Femur (tissue), 1 donor: ENCODE measurements at places on chromosomes 16 and 17.

GRCh38 chr17:82148011-82148410 is 50.0 kb upstream of the FASN start:
- no peak for DNase-seq

GRCh38 chr17:45307290-45308015 is 9.4 kb downstream of the MAP3K14 start:
- DNase-seq, result no peak

- peak; percentile 51 for DNase-seq
These were observed 119.4 kb downstream of the SOCS1 start for GRCh38 chr16:11136600-11136999.

- DNase-seq, result no peak
These were observed 1.6 kb downstream of the CHCT1 start for GRCh38 chr17:60423865-60424264.

- DNase-seq, result no peak
These were observed 64.6 kb downstream of the CDK5R1 start for GRCh38 chr17:32551186-32551955.

DNA sequence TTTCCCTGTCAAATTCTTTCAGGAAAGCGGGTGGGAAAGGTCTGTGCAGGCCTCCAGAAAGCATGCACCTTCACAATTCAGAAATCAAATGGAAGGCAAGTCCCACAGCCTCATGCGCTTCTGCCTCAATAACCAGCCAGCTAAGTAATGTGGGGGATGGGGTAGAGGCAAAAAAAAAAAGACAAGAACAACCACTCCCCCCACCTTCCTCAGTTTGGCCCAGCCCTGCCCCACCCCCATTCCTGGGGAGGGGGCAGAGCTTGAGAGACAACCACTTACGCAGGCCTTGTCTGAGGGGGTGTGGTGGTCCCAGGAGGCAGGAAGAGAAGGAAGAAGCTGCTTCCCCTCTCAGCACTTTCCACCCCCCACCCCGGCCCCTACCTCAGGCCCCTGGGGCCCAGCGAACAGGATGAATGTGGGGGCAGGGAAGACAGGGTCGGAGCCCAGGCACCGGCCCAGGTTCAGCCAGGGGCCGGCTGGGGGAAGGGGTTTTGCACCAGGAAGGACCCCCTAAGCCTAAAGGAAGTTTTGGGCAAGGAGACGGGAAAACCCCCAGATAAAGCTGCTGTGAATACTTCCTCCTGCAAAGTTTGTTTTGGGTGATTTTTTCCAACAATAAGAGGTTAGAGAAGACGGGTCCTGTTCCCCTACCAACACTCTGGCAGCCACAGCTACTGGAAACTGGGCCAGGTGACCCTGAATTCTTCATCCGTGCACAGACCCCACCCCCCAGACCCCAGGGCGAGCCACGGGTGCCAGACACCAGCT is 1.2 kb downstream of the JUP start:
- DNase-seq, result peak; percentile 77

DNA sequence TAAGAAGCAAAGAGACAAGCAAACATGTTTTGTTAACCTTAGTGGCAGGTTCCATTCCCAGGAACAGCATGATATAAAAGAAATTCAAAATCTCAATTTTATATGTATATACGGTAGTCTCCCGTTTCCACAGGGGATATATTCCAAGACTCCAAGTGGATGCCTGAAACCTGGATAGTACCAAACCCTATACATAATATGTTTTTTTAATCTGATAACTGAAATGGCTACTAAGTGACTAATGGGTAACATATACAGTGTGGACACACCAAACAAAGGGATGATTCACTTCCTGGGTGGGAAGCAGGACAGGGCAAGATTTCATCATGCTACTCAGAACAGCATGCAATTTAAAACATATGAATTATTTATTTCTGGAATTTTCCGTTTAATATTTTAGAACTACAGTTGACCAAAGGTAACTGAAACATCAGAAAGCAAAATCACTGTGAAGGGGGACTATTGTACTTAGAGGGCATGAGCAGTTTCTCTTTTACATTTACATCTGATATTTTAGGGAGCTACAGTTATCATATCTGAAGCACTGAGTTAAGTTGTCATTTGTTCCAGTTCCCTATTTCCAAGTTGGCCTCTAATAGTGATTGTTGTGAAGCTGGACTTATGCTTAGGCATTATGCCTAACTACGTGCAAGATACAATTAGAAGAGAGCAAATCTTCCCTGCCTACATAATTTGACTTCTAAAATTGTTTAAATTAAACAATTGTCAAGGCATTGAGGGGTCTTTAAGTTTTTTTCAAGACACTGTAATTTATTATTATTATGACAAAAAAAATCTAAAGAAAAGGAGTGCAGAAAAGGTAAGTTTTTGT is 34.1 kb upstream of the ABCA6 start:
- no peak for DNase-seq

- no peak for DNase-seq
These were observed 474.8 kb downstream of the KCNJ2 start for GRCh38 chr17:70644096-70644495.

- DNase-seq, result no peak
These were observed 1.5 kb downstream of the N4BP1 start for GRCh38 chr16:48608452-48608851.

GRCh38 chr17:5893741-5894140 is 176.4 kb upstream of the WSCD1 start:
- DNase-seq, result no peak

DNA sequence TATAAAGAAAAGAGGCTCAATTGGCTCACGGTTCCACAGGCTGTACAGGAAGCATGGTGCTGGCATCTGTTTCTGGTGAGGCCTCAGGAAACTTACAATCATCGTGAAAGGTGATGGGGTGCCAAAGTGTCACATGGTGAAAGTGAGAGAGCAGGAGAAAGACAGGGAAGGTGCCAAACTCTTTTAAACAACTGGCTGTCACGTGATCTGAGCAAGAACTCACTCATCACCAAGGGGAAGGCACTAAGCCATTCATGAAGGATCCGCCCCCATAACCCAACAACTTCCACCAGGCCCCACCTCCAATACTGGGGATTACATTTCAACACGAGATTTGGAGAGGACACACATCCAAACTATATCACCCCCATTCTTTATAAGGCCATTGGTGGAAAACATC is 28.4 kb upstream of the HS3ST2 start:
- no peak for DNase-seq

DNA sequence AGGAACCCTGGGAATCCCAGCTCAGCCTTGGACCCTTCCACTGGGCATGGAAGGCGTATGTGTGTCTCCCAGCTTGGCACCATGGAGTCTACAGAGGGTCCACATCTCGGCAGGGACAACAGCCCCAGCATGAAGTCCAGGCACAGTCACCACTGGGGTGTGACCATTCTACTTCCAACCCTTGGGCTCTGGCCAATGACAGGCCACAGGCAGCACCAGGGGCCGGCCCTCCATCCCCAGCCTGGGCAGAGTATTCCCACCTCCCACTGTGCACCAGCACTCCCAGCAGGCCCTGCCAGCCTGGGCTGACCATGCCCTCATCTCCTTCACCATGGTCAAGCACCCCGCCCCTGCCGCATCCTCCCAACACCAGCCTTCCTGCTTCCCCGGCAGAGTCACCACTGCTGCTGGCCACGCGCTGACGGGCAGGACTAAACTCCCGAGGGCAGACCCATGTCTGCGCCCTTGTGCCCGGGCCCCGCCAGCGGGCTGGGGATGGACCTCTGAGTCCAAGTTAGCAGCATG is 9.5 kb upstream of the PPP1R27 start:
- no peak for DNase-seq

DNA sequence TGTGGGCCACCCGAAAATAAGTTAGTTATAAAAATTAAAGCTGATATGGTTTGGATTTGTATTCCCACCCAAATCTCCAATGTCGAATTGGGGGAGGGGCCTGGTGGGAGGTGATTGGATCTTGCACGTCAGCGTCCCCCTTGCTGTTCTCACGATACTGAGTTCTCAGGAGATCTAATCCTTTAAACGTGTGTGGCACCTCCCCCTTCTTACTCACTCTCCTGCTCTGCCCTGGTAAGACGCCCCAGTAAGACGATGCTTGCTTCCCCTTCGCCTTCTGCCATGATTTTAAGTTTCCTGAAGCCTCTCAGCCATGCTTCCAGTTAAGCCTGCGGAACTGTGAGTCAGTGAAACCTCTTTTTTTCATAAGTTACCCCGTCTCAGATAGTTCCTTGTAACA is 35.4 kb downstream of the SYCE1L start:
- no peak for DNase-seq

DNA sequence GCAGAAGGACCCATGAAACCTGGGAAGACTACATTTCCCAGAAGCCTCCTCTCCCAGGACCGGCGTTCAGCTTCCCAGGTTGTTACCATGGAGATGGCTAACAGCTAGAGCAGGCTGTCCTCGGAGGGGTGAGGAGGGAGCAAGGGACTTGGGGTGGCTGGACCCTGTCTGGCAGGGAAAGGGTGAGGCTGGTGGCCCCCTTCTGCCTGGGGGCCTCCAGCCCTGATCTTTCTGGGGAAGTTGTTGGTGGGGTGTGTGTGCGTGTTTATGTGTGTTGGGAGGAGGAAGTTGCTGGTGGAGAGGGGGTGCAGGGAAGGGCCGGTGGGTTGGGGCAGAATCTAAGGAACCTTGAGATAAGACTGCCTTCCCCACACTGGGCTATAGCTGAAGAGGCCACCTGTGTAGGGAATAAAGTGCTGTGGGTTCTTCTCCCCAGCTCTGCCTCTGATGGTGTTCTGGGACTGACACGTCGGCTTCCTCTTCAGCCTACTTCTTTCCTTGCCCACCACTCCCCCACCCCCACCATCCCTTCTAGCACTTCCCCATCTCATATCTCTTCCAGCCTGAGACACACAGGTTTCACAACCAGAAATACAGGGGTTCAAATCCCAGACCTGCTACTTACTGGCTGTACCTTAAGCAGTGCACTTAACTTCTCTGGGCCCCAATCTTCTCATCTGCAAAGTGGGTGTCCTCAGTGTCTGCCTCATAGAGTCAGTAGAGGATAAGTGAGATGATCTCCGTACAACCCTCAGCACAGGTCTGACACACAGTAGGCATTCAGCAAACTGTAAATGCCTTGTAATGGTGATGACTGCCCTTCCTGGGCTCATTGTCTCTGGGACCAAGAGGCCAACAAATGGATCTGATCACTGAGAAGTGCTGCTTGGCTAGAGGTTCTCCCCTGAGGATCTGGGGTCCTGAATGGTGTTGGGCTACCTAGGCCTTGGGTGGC is at the start of gene DRC7:
Gene DRC7, plus strand, starts transcription at position 82 of the 955 bp plus-strand sequence. CDS start 3,144 bp downstream, outside the sequence.
- DNase-seq, result peak; percentile 41

DNA sequence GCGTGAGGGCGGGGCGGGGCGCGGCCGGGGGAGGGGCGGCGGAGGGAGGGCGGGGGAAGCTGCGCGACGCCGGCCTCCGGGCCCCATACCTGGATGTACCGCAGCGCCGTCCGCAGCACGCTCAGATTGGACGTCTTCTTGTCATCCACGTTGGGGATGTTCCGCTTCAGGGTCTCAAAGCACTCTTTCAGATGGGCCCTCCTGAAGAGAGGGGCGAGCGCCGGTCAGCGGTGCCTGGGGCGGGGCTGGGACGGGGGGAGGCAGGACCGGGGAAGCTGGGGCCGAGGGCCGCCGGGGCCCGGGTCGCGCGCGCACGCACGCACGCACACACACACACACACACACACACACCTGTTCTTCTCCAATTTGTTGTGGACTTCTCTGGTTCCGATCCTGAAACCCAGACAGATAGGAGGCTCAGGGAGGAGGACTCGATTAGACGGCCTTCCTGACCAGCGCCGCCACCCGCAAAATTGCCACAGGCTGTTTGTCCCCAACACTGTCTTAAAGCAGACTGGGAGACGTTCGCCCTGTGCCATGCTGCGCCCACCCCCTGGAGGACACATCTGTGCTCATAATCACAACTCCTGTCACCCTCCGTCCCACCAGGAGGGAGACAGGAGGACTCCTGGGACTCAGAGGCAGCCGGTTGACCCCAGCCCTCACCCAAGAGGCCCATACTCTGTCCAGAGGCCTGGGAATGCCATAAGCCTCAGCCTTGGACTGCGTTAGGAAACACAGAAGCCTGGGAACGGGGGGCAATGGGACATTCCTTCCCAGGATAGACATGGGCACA is 6.7 kb downstream of the MNT start:
- DNase-seq, result no peak

GRCh38 chr17:73401911-73402310 is 90.1 kb upstream of the CDC42EP4 start:
- peak; percentile 76 for DNase-seq

DNA sequence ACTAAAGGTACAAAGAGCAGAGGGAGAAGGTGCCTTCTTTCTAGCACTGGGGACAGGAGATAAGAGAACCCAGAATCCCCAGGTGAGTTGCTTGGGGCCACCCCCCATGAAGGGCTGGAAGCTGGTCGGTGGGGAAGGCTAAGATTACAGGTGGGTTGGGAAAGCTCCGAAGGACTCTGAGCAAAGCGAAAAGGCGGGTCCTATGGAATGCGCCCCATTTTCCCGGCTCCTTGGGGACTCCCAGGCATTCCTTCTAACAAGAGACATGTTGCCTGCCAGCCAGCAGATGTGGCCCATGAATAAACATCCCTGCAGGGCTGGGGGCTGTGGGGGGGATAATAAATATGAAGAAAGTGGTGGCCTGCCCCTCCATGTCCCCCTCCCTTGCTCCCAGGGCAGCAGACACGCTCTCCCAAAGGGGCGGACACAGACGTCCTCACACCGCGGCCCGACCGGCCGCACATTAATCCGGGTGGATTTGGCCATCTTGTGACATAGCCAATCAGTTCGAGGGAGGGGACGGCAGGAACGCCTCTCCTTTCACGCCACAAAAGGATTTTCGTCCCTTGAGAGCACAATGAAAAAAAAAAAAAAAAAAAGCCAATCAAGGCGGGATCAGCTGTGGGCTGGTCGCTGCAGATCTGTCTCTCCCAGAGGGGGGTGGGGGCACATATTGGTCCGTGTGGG is 98.5 kb downstream of the SOX9 start:
- DNase-seq, result peak; percentile 25

GRCh38 chr16:15694499-15694898 is 44.5 kb downstream of the NDE1 start:
- no peak for DNase-seq

GRCh38 chr17:44546671-44547606 is 10.3 kb upstream of the FZD2 start:
- DNase-seq, result no peak

GRCh38 chr17:57987581-57988300 is at the start of gene VEZF1:
VEZF1 (minus strand) TSS chr17:57988254; CDS start chr17:57988111, 143 bp downstream.
- peak; percentile 85 for DNase-seq

DNA sequence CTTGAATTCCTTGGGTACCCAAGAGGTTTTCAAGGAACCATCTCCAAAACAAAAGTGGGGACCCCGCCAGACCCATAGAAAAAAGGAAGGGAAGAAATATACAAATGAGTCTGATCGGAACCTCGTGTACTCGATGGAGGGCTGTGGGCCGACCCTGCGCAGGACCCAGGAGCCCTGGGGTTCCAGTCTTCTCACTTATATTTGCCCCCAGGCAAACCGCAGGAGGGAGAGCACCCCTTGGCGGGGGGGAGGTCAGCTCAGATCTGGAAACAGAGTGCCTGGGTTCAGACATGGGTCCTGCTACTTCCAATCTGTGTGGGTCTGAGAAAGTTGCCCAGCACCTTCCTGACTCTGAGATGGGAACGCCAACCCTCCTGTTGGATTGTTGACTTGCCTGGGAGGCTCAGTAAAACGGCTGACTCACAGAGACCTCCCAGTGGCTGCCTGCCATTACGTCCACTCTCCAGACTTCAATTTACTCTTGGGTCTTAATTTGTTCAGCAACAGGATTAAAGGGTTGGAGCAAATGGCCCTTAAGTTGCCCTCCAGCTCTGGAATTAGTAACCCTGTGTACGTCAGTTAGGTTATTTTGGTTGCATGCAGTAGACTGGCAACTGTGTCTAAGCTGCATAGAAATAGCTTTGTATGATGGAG is 24.9 kb upstream of the CACNG4 start:
- no peak for DNase-seq

- DNase-seq, result no peak
These were observed 20.9 kb upstream of the SOX9 start for GRCh38 chr17:72099919-72100318.
